ENCODE measurements at places on chromosomes 16 and 17. TPM values are rescaled to one million over a fixed set of nuclear protein-coding genes. Genes with fewer than 3 reads are reported as not detected.

Gene RAI1
- 38.5 TPM for total RNA-seq

Gene CES4A
- total RNA-seq, result not detected

Gene SDR42E1
- 17.4 TPM for total RNA-seq

Gene CD79B
- 0.59 TPM for total RNA-seq

Gene GPR179
- total RNA-seq, result 0.17 TPM

GRCh38 chr17:77076124-77076830 lies 64.5 kb upstream of the SEC14L1 start:
- no peak for DNase-seq

Gene PPP1R1B
- total RNA-seq, result 0.49 TPM

DNA sequence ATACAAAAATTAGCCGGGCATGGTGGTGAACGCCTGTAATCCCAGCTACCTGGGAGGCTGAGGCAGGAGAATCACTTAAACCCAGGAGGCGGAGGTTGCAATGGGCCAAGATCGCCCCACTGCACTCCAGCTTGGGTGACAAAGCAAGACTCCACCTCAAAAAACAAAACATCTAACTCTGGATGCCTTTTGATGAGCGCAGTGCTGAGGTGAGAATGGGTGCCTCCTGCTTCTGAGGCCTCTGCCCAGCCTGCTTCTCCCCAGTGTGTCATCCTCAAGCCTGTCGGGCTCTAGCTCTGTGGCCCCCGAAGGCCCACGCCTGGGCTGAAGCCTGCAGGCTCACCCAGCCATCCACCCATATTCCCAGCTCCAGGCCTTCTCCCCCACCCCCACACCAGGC lies 10.5 kb upstream of the MTSS2 start:
- DNase-seq, result no peak

DNA sequence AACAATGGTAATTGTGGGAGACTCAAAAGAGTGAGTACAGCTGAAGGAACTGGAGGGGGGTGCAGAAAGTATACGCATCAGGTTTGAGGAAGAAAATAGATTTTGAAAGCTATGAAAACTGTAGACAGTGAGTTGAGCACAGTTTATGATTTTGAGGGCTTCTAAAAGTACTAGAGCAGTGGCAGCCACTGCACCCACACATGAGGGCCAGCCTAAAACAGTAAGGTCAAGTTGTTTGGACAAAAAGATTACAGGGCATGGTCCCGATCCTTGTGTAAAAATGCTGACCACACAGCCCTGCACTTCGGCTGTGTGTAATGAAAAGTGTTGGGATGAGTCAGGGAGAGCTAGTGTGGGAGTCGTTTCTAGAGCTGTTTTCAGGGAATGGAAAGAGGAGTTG lies 2282.1 kb downstream of the TP53TG3F start:
- DNase-seq, result no peak

DNA sequence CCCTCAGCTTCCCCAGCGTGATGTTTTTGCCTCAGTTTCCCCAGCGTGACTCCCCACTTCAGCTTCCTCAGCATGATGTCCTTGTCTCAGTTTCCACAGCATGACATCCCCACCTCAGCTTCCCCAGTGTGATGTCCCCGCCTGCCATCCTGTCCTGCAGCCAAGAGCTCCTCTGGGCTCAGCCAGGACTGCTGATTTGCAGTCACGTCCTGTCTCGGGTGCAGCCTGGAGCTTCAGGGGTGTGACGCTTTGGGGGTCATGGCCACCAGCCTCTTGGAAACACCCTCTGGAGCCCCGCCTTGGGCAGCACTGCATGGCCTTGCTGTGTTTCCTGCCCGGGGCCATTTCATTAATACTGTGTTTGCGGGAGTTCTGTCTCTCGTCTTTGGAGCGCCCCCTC lies 16.5 kb upstream of the NUDT16L1 start:
- DNase-seq, result no peak

Gene RILP
- 11.6 TPM for total RNA-seq

GRCh38 chr16:81831722-81832126 lies 52.6 kb downstream of the PLCG2 start:
- DNase-seq, result no peak

DNA sequence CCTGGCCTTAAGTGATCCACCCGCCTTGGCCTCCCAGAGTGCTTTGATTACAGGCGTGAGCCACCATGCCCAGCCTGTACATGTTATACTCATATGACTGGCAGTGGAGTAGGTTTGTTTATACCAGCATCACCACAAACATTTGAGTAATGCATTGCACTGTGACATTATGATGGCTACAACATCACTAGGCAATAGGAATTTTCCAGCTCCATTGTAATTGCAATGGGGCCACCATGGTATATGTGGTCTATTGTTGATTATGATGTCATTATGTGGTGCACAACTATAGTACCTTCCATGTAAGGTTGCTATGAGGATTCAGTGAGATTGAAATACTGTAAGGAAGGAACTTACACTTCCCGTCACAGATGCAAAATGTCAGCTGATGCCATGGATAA lies 168.9 kb downstream of the COPRS start:
- DNase-seq, result no peak

DNA sequence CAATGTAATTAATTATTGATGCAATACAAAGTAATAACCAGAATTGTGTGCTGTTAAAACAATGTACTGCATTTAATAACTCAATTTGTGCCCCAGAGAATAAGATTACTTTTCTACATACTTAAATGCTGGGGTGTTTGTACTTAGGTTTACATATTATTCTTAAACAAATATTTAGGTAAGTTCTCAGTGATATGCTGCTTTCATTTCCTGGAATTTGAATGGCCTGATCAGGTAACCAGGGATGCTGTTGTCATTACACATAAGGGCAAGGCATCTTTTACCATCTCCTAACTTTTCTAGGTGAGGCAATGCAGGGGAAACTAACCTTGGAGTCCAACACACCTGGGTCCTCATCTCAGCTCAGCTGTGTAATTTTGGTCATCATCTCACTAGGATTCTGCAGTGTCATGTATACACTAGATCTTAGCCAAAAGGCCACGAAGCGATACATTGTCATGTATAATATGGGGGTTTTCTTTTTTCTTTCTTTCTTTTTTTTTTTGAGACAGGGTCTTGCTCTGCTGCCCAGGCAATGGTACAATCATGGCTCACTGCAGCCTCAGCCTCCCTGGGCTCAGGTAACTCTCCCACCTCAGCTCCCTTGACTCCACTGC lies 45.2 kb downstream of the MYO1D start:
- no peak for DNase-seq

Gene COL1A1
- 33.6 TPM for total RNA-seq

Gene PYDC1
- not detected for total RNA-seq

GRCh38 chr16:8374586-8375231 lies 215.6 kb downstream of the TMEM114 start:
- no peak for DNase-seq

- no peak for DNase-seq
These were observed 963.6 kb upstream of the GOT2 start for GRCh38 chr16:59697761-59698160.

DNA sequence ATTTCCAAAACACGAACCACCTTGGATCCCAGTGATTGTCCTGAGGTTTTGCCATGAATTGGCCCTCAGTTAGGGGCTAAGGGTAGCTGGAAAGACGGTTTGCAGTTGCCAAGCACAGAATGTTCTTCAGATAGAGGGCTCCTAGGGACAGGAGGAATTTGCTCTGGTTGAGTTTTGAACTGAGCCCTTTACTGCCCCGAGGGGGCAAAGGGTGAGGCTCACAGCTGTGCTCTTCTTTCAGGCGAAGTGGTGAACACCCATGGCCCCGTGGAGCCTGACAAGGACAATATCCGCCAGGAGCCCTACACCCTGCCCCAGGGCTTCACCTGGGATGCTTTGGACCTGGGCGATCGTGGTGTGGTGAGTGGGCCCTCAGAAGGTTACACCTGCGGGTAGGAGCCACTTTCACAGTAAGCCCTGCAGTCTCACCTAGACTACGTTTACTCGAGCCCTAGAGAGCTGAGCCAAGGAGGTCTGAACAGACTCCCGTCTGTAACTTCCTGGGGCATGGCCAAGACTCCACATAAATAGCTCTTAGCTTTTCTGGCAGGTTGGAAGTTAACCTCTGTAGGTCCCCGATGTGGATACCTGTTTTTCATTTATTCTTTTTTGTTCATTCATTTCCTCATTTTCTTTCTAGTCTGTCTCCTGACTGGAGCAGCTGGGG lies 32.5 kb downstream of the NMT1 start:
- DNase-seq, result no peak

DNA sequence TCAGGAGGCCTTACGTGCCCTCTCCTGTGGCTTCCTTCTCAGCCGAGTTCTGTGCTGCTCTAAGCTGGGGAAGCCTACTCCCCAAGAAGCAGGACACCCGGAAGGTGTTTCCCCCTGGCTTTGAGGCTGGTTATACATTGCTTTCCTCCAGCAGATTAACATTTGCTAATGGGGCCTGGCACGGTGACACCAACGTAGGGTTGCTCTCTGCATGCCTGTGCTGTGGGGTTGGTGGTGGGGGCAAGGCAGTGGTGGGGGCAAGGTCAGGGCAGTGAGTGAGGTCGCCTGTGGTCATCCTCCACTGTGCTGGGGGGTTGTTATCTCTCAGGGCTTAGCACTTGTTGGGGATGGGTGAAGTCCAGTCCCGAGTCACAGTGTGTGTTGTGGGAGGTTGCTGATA lies 4.2 kb downstream of the USP6 start:
- DNase-seq, result no peak

- no peak for DNase-seq
These were observed 18.8 kb upstream of the GLG1 start for GRCh38 chr16:74625500-74626350.

Gene GAS2L2
- total RNA-seq, result not detected

GRCh38 chr16:72903176-72903575 lies 144.8 kb downstream of the ZFHX3 start:
- DNase-seq, result no peak

- no peak for DNase-seq
These were observed 52.1 kb upstream of the BPTF start for GRCh38 chr17:67773246-67773645.

DNA sequence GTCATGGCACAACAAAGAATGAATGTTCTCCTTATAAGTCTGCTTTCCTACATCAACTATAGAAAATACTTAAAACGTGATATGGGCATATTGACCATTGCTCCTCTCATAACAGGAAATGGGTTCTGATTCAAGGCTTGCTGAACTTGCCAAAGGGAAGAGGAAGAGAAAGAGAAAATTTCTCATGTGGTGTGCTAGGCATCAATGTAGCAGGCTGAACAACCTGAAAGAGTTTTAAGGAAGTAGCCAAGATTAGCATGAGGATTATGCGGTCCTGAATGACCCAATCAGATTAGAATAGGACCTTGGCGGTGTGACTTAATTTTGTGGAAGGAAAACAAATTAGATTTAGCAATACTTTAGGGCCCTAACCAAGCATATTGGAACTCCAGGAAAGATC lies 617.7 kb upstream of the CDH11 start:
- DNase-seq, result no peak

Gene LPO
- not detected for total RNA-seq

Gene PABPN1L
- 0.57 TPM for total RNA-seq

GRCh38 chr17:55259684-55260111 lies 5.1 kb upstream of the HLF start:
- DNase-seq, result no peak

Gene MSLN
- 40.9 TPM for total RNA-seq

- no peak for DNase-seq
These were observed 47.9 kb downstream of the SLC6A4 start for GRCh38 chr17:30187573-30187972.

DNA sequence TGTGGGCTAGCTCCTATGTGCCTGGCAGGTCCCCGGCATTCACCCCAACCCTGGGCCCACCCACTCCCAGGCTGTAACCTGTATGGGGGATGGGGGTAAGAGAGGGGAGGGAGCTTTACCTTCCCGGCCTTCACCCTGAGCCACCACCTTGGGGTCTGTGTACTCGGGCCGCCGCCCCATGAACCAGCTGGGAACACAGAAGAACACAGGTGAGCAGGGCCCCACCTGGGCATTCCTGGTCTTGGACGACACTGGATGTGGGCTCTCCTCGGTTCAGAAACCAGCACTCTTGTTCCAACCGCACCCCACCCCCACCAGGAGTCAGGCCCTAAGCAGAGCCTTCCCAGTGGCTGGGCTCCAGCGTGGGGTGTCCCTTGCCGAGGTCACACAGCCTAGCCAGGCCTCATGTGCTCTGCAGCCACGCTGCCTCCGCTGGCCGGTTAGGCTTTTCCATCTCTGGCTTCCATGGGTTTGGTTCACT lies 18.8 kb downstream of the B9D1 start:
- DNase-seq, result no peak

Gene KRTAP4-2
- not detected for total RNA-seq

Gene TSNAXIP1
- total RNA-seq, result 1.2 TPM

Gene CCL3
- 0.98 TPM for total RNA-seq

DNA sequence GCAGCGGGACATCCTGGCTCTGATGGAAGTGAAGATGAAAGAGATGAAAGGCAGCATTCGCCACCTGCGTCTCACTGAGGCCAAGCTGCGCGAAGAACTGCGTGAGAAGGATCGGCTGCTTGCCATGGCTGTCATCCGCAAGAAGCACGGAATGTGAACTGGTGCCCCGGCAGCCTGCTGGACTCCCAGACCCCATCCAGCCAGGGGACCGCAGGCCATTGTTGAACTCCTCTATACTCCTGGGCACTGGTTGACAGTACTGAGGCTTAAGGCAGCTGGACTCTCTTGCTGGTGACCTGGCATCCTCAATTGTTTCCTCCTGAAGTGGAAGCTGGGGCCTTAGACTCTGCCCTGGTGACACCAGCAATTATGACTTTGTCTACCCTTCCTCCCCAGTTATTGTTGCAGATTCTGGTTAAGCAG lies 1.2 kb downstream of the THAP11 start:
- no peak for DNase-seq

DNA sequence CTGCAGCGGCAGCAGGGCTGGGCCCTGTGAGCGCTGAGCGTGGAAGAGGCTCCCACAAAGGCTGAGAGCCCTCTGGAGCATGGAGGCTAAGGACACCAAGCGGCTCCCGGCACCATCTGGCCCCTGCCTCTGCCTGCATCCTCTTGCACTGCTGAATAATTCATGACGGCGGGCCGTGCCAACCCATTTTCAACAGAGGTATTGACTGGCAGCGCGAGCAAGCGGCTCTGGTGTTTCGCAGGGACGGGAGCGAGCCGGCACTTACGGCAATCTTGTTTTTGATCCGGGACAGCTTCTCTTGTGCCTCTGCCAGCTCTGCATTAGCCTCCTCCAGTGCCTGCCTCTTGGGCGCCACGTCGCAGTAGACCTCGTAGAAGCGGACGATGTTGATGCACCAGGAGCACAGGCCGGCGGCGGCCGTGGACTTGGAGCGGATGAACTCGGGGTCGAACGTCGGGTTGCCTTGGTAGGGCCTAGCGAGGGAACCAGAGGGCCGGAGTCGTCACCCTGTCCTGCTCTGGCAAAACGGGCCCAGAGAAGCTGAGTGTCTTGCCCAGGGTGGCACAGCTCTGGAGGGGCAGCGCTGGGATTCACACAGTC lies 80.4 kb downstream of the PGS1 start:
- no peak for DNase-seq

DNA sequence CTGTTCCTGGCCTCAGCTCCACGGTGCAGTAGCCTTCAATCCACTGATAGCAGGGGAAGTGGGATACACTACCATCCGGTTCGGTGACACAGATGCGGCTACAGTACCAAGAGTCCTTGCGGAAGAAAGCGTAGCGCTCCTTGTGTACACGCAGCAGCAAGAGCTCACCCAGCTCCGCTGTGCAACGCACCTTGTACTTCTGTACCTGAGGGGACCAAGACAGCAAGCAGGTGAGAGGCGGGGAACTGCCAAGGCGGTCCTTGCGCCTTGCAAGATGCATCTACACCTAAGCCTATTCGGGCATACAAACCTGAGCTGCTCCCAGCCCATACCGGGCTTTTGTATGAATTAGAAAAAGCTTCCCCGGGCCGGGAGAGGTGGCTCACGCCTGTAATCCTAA lies 1.5 kb downstream of the ALOXE3 start:
- DNase-seq, result no peak
